ENCODE measurements at places on chromosomes 13 and 19. TPM values are rescaled to one million over a fixed set of nuclear protein-coding genes. Genes with fewer than 3 reads are reported as not detected.

DNA sequence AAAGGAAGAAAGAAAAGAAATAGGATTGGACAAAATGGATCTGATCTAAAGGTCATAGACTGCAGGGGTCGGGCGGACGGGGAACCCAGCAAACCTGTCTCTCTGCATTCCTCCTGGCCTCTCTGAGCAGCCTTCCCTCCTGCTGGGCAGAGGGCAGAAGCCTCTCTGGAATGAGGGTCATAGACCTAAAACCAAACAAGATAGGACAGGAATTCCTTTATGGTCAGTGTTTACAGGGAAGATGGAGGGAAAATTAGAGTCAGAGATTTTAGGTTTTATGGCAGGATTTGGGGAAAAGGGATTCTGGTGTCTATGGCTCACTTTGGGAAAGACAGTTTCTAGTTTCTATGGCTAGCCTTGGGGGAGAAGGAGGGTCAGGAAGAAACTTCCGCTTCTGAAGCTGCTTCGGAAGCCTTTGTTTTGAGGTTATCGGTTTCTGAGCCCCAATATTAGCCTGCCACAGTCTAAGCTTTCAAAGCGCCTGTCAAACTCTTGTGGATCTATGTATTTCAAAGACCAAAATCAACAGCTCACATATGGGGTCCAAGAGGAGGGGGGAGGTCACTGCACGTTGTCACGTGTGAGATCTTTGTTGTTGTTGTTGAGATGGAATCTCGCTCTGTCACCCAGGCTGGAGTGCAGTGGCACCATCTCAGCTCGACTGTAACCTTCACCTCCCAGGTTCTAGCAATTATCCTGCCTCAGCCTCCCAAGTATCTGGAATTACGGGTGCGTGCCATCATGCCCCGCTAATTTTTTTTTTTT, 18.9 kb upstream of the DPRX start:
- no peak for DNase-seq

GRCh38 chr13:94128430-94128829, 351.1 kb downstream of the DCT start:
- no peak for DNase-seq

Gene RAB20
- polyA plus RNA-seq = 1.7 TPM

DNA sequence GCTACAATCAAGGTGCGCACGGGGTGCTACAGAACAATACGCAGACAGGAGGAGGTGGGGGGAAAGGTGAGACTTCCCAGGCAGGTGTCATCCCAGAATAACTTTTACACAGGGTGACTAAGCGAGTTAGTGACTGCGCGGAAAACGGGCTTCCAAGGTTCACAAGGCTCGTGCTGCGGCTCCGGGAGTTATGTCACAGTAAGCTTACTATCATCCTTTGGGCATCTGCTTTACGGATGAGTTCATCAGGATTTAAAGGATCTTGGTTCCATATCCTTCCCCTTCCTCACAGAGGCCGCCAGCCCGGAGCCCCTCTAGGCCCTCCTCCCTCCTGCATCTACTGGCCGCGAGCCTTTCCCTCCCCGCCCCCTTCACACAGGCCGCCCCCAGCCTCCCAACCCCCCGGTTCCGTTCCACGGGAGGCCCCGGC, 474 bp upstream of the IFT88 start:
- peak; percentile 76 for DNase-seq

- peak; percentile 31 for DNase-seq
These were observed 29.6 kb upstream of the TMEM255B start for GRCh38 chr13:113729187-113730019.

- DNase-seq = peak; percentile 61
These were observed 12.3 kb downstream of the ZNF507 start for GRCh38 chr19:32357720-32358119.

GRCh38 chr19:55354698-55355212, at the start of gene COX6B2:
TSS of gene COX6B2 (minus strand) at chr19:55354719. CDS start at chr19:55354521, 198 bp downstream.
- DNase-seq = no peak

DNA sequence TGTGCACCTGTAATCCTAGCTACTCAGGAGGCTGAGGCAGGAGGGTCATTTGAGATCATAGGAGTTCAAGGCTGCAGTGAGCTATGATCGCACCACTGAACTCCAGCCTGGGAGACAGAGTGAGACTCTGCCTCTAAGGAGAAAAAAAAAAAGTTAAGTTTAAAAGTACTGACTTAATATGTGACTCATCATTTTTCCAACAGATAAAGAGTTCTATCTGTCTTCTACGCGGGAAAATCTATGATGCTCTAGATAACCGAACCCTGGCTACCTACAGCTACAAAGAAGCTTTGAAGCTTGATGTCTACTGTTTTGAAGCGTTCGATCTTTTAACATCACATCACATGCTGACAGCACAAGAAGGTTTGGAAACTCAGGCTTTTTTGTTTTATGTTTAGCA, 7.2 kb downstream of the CDC16 start:
- DNase-seq = no peak

Gene TMEM205
- 92.6 TPM for polyA plus RNA-seq

Gene TPGS1
- polyA plus RNA-seq = 12.5 TPM

GRCh38 chr19:33445442-33446329, 72.2 kb downstream of the CEBPG start:
- DNase-seq = no peak

Gene ZNF440
- polyA plus RNA-seq = not detected

Gene PSG6
- not detected for polyA plus RNA-seq

DNA sequence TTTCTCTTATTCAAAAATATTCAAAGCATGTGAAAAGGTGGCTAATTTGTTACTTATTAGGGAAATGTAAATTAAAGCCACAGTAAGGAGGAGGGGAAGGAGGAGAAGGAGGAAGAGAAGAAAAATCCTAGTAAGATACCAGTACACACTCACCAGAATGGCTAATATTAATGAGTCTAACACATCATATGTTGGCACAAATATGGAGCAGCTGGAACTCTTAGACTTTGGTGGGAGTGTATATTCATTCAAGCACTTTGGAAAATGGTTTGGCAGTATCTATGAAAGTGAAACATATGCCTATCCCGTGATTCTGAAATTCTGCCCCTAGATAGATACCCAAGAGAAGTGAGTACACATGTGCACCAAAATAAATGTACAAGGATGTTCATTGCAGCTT, 38.1 kb upstream of the RGCC start:
- DNase-seq = no peak

GRCh38 chr19:27742041-27742440, 1470.9 kb downstream of the UQCRFS1 start:
- no peak for DNase-seq

- DNase-seq = no peak
These were observed 11.9 kb upstream of the SLC10A2 start for GRCh38 chr13:103078158-103078557.

GRCh38 chr13:26971990-26972887, 199.4 kb downstream of the USP12 start:
- DNase-seq = peak; percentile 80

Gene C2CD4C
- 0.71 TPM for polyA plus RNA-seq

- no peak for DNase-seq
These were observed 3.9 kb upstream of the PRX start for GRCh38 chr19:40416918-40417642.

GRCh38 chr13:79946556-79946955, 394.4 kb downstream of the SPRY2 start:
- no peak for DNase-seq
